Activated T-cell treated with anti-CD3 and anti-CD28 coated beads, Interleukin-2, amount 50 U/mL, for 1 hour (primary cell): ENCODE measurements at places on chromosomes 6 and 20.

DNA sequence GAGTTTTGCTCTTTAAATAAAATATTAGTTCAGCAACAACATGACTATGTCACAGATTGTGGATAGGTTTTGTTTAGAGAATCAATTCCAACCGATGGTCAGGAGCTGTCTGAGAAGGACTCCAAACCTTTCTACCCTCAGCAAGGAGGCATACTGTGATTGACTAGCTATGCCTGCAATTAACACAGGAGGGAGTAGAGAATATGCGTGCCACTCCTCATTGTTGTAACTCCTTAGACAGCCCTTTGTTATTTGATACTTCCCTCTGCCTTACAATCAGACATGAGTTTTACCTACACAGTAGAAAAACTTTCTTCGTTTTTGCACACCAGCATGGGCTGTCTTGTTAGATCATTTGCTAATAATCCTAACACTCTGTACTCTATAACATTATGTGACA, 796.5 kb downstream of the PRIM2 start:
- no peak for DNase-seq

- no peak for DNase-seq
Observed at GRCh38 chr6:99369533-99369932, 20.1 kb upstream of the FAXC start.

- DNase-seq = no peak
Observed at GRCh38 chr6:80478030-80478429, 371.6 kb downstream of the BCKDHB start.

DNA sequence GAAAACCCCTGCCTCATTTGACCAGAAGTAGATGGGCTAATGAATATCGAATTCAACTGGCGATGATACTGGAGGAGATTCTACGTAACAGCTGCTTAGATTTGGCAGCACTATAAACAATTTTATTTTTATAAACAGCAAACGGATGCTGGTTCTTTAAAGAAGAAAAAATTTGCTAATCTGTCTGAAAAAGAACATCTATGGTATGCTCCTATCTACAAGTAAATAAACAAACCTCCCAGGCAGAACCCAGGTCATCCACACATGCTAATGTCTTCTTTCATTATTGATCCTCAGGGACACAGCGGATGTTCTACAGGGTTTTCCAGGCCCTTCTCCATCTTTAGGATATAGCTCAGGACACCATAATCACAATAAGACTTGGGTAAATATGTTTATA, 291.3 kb downstream of the ALDH8A1 start:
- DNase-seq = no peak

DNA sequence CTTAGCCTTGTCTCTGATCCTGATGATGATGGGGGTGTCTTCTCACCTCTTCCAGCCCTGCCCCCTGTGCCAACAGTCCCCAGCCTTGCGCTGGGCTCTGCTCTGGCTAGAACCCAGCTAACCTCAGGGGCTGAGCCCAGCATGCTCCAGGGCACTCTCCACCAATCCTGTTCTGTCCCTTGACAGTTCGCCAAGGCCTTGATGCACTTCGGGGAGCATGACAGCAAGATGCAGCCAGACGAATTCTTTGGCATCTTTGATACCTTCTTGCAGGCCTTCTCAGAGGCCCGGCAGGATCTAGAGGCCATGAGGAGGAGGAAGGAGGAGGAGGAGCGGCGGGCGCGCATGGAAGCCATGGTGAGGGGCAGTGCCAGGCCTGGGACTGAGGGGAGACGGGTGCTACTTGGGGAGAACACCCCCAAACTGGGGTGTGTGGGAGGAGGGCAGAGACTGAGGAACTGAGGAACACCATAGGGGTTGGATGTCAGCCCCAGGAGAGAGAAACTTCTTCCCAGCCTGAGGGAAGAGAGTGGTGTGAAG, 33.1 kb downstream of the MOCS1 start:
- DNase-seq = no peak

DNA sequence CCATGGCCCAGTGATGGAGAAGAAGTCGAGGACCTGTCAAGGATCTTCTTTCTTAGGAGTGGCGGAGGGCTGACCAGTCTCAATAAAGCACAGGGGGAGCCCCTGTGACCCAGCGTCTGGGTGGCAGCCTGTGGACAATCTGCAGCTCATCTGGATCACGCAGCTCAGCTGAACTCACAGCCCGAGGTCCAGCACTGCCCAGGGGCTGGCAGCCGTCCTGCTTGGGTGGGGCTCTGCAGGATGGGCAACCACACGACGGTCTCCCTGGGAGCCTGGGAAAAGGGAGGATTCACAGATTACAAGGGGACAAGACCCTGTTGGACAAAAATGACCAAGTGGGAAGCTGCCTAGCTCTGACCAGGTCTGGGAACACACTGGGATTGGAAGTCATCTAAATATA, 110.8 kb downstream of the MYLK4 start:
- DNase-seq = no peak

- no peak for DNase-seq
Observed at GRCh38 chr20:38228436-38228835, 32.1 kb downstream of the KIAA1755 start.

DNA sequence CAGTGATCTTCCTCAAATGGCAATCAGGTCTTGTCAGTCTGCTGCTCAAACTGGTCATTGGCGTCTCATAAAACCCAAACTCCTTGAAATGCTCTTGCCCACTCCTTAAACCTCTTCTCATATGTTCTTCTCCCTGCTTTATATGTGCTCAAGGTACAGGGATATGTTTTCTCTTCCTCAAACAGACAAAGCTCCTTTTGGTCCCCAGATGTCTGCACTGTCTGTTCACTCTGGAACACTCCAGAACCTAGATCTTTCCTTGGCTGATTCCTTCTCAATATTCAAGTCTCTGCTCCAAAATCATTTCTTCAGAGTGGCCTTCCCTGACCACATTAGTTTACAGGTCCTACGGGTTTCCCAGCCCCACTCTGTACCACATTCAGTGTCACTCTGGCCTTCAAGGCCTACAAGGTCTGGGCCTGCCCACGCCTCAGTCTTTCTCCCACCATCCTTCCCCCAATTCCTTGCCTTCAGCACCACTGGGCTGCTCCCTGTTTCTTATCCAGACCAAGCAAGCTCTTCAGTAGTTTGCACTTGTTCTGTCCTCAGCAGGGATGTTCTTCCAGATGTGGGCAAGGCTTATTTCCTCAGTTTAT, 9.0 kb downstream of the THEMIS start:
- no peak for DNase-seq

DNA sequence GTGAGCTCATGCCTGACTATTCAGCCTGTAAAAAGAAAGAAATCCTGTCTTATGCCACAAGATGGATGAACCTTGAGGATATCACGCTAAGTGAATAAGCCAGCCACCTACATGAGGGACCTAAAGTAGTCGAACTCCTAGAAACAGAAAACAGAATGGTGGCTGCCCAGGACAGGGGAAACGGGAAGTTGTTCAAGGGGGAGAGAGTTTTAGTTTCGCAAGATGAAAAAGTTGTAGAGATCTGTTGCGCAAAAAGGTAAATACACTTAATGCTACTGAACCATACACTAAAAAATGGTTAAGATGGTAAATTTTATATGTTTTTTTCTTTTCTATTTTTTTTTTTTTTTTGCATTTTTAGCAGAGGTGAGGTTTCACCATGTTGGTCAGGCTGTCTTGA, 74.1 kb upstream of the RALY start:
- no peak for DNase-seq
